ENCODE measurements at places on chromosomes 5 and 9.
A peak's percentile ranks its signal among the peaks of the same experiment; 100 is the strongest.

DNA sequence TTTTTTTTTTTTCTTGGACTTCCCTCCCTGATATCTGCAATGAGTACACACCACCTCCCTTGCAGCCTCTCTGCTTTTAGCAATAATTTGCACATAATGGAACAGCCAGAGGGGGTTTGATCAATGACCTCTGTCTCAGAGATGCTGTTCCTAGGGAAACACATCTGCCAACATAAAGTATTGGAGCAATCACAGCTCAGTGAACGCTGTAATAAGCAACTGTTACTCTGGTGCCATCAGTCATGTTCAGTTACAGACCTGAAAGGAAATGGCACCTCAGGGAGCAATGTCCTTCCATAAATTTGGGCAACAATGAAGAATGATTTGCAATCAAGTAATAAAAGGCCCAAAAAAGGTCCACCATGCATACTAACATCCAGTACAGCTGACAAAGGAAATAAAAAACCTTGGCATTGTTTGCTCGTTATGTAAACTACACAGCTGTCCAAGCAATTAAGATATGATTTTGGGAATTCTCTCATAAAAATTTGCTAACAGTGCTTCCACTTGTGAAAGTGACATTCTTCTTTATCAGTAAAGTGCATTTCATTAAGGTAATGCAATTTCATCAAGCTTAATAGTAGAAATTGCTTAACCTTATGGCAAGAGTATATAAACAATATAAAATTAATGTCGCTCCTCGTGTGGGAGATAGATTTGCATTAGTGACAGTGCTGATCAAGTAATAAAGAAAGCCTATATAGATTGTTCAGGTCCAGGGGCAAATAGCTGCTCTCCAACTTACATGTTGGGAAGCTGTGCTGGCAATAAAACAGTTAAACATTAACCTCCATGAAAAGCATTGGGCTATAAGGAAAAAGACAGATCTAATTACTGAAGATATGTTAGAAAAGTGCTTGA is 167.8 kb downstream of the RASEF start:
- no peak for DNase-seq

GRCh38 chr5:107468276-107468675 is 202.5 kb downstream of the EFNA5 start:
- no peak for DNase-seq

- DNase-seq: no peak
Measured at GRCh38 chr5:31218978-31219377, 25.5 kb downstream of the CDH6 start.

DNA sequence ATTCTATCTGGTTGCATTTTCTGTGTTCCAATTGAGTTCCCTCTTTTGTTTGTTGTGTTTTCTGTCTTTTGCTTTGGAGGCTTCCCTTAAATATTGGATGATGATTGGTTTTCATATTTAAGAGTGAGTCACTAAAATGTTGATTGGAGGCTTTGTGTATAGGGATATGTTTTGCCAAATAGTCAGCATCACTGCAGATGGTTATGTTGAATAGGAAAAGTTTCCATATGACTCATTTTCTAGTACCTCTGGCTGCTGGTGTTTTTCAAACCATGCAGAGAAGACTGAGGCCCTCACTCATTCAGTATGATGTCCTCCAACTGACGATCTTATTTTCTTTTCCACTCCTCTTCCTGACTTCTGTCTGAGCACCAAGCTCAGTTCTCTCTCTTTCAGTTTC is 1290.0 kb downstream of the EFNA5 start:
- no peak for DNase-seq

- no peak for DNase-seq
Measured at GRCh38 chr9:96688745-96689464, 33.8 kb upstream of the PRXL2C start.

GRCh38 chr5:68683632-68684036 is 410.2 kb upstream of the SLC30A5 start:
- DNase-seq: peak; percentile 15

DNA sequence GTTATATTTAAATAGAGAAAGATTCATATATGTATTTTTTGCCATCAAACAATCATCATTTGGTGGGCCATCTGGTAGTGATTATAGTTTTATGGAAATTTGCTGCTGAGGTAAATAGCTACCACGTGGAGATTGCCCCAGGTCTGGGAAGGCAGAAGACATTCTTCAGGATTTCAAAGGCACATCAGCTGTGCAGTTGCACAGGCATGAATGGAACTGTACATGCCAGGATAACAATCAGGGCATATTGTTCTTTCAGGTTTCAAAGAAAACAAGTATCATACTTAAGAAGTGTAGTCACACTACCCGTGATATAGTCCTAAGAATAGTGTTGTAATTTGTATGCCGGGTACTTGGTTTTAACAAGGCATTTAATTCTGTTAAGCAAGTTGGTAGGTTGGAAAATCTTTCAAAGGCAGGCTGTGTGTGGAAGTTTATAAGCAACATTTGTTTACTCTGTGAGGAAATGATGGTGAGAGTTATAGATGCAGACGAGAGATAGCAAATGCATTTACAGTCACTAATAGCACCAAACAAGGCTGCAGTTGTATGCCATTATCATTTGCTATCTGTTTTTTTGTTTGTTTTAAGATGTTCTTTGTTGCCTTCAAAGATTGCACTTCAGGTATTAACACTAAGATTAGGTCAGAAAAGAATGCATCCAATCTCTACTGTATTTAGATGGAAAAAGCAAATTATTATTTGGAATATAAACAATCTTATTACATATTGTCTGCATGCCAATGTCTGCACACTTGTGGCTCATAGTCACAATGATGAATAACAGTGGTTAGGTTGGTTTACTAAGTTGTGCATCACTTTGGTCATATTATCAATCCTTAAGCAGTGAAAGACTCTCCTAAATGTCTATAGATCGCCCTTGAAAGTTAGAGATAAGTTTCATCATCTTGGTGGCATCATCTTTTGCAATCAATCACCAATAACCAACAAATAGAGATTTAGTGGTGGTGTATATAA is 55.3 kb downstream of the RPS23 start:
- DNase-seq: no peak
